ENCODE measurements at places on chromosomes 4 and X. TPM values are rescaled to one million over a fixed set of nuclear protein-coding genes. Genes with fewer than 3 reads are reported as not detected.

DNA sequence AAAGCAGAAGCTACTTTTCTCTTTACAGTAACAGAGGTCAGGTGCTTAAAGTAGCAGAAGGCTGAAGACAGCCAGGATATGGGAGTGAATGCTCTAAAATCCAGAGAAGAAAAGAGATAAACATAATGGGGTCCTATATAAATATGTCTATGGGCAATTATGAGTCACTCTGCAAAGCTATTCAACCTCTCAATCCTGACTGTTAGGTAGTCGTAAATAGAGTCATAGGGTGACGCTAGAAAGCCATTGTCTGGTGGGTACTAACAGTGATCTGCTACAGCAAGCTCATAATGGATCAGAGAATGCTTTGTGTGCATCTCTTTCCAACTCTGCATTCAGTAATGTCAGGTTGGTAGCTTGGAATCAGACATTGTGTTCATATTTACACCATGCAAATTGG is 53.5 kb upstream of the PDE5A start:
- DNase-seq: no peak

GRCh38 chr4:8099981-8100464 is 58.6 kb downstream of the ABLIM2 start:
- DNase-seq: no peak

- peak; percentile 51 for DNase-seq
Measured at GRCh38 chr4:154958621-154959358, 177.7 kb downstream of the RBM46 start.

GRCh38 chr4:150510176-150510865 is 71.6 kb upstream of the MAB21L2 start:
- peak; percentile 69 for DNase-seq

The TMPRSS11B gene
- 0.04 TPM for polyA plus RNA-seq

DNA sequence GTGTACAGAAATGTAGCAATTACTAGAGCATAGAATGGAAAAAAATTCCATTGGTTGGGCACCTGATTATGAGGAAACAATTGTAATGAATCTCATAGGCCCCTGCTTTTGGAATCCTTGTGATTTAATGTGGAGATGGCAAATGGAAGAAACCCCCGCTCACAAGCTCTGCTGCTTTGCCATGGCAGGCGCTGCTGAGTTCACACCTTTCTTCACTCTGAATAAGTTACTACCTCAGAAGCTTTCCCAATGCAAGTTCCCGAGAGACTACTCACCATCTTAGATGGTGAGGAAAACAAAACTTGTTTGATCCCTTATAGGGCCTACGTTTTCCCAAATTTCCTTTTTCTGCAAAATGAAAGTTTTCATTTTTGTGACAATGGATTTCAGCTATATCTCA is 266.6 kb upstream of the TAPT1 start:
- DNase-seq: no peak

The MUC7 gene
- polyA plus RNA-seq: not detected

- DNase-seq: no peak
Measured at GRCh38 chrX:56813318-56813837, 84.3 kb downstream of the NBDY start.

DNA sequence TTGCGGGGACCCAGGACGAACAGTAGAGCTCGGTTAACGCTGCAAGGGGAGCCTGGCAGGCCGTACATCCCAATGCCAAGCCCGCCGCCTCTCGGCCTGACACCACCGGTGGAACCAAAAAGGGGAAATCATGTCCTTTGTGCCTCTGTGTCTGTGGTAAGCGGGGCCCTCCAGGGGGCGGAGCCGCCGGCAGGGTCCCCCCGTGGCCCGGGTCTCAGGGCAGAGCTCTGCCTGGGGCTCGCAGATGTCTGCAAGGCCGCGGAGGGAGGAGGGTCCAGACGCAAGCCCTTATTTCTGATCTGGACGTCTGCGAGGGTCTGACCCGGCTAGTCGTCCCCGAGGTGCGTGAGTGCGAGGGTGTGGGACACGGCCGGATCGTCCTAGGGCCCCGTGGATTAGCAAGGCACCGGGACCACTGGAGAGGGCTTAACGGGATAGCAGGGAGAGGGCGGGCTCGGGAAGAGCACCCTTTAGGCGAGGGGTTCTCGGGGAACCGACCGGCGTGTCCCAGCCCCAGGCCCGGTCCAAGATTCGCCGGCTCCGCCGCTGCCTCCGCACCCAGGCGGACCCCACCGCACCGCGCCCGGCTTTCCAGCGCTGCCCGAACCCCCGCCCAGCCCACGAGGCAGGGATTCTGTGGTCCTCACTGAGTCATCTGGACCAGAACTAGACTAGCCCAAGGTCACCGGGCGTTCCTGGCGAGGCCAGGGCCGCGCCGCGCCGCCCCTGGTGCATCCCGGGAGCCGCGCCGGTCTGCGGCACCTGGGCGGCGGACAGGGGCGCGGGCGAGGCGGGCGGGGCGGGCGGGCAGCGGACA is 863 bp upstream of the FAM193A start:
- DNase-seq: peak; percentile 46

The TEX13C gene
- not detected for polyA plus RNA-seq

DNA sequence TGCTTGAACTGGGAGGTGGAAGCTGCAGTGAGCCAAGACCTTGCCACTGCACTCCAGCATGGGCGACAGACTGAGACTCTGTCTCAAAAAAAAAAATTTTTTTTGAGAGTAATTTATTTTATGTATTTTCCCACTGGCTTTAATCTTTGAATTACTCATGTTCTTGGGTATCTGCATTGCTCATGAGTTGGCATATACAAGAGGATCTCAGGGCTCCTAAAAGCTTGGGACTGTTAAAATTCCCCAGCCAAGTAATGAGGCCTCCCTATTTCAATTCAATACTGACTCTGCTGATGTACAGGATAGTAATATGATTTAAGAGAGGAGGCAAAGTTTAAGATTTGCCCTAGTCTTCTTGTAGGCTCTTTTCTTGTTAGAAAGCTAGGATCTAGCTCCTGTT is 6.2 kb downstream of the IL21 start:
- no peak for DNase-seq

Data from muscle of arm (tissue), 14 donors.